Ascending aorta (tissue), 2 donors: ENCODE measurements at places on chromosomes 4 and X.

DNA sequence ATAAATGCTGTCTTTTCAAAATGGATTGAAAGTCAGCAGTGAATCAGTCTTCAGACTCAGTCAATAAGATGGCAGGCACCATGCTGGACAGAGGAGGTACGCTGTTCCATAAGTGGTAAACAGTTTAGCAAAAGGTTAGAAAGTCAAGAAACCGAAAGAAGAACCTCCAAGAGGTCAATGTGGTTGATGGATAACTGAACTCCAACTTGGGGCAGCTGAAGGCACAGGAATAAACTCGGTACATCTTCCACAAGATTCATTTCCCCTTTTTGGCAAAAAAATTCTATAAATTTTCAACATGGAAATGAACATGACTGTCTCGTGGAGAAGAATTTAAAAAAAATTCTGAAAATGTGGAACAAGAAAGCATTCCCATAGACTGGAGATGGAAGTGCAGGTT is 18.4 kb upstream of the SEL1L3 start:
- DNase-seq = no peak

DNA sequence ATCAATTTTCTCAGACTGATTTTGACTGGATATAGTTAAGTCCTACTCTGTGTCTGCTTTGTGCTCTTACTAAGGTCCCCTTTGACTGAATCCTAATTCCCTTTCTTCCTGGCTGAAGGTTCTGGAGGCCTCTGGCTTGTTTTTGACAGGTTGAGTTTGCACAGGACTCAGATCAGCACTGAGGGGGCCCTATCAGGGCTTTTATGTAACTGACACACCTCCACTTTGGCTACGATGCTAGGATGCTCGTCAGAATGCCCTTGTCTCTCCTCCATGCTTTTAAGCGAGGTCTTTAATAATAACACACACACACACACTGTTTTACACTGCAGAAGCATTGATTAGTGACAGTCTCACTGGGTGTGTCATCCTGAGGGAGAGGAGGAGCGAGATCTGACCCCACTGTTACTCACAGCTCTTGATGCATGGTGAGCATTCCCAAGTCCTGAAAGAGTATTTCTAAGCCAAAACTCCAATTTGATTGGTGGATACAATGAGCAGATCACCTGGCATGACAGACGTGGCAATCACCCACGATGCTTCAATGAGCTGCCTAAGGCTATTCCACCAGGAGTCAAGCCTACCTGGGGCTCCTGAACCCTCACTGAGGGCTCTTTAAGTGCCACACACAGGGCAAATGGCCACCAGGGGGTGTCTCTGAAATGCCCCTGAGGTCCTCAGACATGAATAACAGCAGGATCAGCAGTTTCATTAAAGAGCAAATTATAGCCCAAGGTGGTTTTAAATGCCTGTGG is 130.4 kb upstream of the CPEB2 start:
- DNase-seq = no peak

- DNase-seq = no peak
Observed at GRCh38 chrX:139936259-139936658, 3.4 kb upstream of the ATP11C start.

GRCh38 chrX:69063486-69063885 is 101.8 kb downstream of the PJA1 start:
- DNase-seq = peak; percentile 51

GRCh38 chr4:4410271-4410670 is 23.4 kb downstream of the NSG1 start:
- DNase-seq = no peak
